ENCODE measurements at places on chromosomes 6 and 20.

- no peak for DNase-seq
These were observed 167.9 kb downstream of the PREX1 start for GRCh38 chr20:48659858-48660257.

- DNase-seq, result no peak
These were observed 46.0 kb downstream of the OR2B6 start for GRCh38 chr6:28003059-28003458.

- no peak for DNase-seq
These were observed 111.3 kb downstream of the UBE3D start for GRCh38 chr6:82954356-82954755.

DNA sequence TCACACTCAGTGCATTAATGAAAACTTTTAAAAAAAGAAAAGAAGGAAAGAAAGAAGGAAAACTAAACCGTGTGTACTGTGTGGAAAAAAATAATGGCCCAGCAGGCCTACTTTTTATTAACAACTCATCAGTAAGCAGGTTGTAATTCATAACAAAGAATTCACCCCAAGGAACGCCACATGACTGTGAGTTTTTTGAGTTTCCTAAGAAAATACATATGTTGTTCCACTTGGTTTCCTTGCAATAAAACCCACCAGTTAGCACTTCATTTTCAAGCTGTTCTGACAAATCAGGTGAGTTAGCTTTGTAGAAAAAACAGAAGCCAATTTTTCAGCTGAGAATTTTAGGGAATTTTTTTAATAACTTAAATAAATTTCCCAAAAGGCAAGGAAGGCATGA is 259.3 kb upstream of the TBX18 start:
- no peak for DNase-seq

GRCh38 chr6:68976260-68976659 is 341.2 kb downstream of the ADGRB3 start:
- no peak for DNase-seq

DNA sequence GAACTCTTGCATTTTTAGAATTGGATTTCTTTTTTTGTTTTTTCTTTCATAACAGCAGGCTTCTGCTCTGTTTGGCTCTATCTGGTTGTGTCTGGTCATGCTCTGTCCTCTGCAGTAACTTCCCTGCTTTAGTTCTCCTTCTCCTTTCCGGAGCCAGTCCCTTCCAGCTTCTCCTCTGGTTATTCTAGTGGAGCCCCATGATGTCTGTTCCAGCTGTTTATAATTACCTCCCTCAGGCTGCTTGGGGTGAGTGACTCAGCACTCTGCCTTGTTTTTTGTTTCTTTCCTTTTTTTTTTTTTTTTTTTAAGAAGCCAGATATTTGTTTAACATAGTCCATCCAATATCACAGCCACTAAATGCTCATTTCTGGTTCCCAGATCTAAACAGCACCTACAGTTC is 409.6 kb downstream of the MAFB start:
- no peak for DNase-seq

GRCh38 chr6:156183678-156184077 is 593.5 kb upstream of the ARID1B start:
- no peak for DNase-seq

GRCh38 chr20:45325371-45325770 is 17.3 kb upstream of the MATN4 start:
- no peak for DNase-seq

DNA sequence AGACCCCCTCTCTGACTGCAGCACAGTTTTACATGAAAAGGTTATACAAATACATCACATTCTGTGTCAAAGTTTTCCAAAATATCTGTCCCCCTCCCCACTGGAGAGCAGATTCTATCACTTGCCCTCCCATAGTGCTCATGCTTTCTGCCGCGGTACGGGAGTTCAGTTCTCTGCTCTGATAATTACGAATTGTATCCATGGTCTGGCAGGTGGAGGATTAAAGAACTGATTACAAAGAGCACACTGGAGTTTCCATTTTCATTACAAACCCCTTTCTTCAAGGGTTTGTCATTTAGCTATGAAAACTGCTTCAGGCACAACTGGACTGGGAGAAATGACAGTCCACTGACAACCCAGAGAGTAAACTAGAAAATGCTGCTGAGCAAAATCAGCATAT is 166.0 kb downstream of the PDSS2 start:
- no peak for DNase-seq

- DNase-seq, result no peak
These were observed 147.2 kb downstream of the VEGFA start for GRCh38 chr6:43916924-43917877.

- no peak for DNase-seq
These were observed 202.5 kb upstream of the ASCC3 start for GRCh38 chr6:101083533-101084175.

- DNase-seq, result no peak
These were observed 5.4 kb downstream of the DPPA5 start for GRCh38 chr6:73348550-73349204.

DNA sequence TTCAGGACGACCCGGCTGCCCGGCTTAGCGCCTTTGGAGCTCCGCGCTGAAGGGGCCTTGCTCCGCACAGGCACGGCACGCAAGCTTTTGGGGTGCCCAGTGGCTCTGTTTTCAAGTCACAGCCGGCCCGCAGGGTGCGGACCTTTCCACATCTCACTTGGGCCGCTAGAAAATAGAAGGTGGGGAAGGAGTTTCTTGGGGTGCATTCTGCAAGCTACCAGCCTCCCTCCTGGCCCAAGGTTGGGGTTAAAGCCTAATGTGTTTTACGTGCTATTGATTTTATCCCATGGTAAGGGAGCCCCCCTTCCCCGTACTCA is 561 bp downstream of the KAT14 start:
- no peak for DNase-seq

- DNase-seq, result no peak
These were observed 34.0 kb downstream of the BMP5 start for GRCh38 chr6:55841341-55841740.

DNA sequence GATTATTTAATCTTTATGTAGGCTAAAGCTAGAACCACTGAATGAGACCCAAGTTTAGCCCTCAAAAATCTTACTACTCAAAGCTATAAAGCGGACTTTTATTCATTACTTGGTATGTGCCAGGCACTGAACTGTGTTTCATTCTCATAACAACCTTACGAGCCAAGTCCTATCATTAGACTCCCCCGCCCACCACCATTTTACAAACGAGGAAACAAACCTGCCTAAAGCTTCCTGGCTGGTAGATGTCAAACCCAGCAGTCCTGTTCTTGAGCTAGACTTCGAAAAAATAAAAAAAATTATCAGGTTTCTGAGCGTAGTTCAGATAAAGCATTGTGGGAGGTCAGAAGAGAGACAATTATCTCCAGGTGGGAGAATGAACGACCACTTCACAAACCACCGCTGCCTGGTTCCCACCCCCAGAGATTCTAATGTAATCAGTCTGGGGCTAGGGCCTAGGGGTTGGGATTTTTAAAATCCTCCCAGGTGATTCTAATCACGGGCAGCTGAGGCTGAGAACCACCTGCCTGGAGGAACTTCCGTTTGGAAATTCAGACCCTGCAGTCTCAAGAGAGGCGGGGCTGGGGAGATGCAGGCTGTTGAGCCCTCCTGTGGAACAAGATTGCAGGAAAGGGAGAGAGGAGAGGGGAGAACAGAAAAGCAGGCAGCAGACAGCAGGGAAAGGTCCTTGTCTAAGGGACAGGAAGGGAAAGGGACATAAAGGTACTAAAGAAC is 8.6 kb downstream of the ADTRP start:
- no peak for DNase-seq
